ENCODE measurements at places on chromosomes 3 and 15. TPM values are rescaled to one million over a fixed set of nuclear protein-coding genes. Genes with fewer than 3 reads are reported as not detected.

GRCh38 chr15:48862705-48863104, 15.2 kb upstream of the EID1 start:
- H3K27ac ChIP-seq: no peak overlapping the region
- peaks cover 38% of the 10 kb centered on the region for H3K4me1 ChIP-seq
- H3K27me3 ChIP-seq: no peaks in the 10 kb centered on the region
- H3K4me3 ChIP-seq: no peak overlapping the region

DNA sequence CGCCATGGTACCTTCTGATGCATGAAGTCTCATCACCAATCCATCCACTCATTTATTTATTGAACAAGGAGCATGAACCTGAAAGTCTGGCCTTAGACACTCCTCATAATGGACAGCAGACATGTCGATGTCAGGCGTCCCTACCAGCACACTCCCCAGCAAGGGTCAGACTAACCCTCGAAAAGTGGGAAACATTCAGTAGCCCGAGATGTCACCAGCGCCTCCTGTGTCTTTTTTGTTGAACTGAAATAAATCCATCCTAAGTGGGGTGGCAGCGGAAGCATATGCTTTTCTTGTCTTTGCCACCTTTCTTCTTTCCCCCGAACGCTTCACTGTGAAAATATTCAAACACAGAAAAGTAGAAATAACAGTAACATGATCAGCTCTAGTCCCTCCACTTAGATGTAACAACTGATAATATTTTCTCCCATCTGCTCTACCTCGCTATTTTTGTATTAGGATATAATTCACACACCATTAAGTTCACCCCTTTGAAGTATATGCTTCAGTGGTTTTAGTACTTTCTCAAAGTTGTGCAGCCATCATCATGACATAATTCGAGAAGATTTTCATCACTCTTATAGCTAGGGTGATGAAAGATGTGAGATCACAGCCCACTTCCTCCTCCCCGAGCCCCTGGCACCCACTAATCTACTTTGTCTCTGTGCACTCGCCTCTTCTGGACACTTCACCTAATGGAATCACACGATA, 121.6 kb downstream of the ADAMTS17 start:
- DNase-seq: no peak
- no peaks in the 10 kb centered on the region for H3K4me1 ChIP-seq
- no peak overlapping the region for H3K4me3 ChIP-seq
- H3K27me3 ChIP-seq: no peaks in the 10 kb centered on the region

DNA sequence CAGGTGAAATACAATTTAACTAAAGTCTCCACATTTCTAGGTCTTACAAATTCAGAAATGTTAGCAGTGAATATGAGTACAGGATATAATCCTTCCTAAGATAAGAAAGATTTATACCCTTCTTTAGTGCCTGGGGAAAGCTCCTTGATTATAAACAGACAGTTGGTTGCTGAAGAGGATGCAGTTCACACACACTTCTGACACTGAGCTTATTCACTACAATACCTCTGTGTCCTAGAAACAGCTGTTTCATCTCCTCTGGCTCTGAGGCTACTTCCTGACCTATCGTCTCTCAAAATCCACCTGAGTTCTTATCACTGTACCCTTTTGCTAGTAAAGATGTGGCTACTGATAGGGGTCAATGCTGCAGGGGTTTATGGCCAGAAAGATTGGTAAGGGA, 57.1 kb downstream of the TP63 start:
- no peaks in the 10 kb centered on the region for H3K36me3 ChIP-seq
- no peaks in the 10 kb centered on the region for H3K27me3 ChIP-seq
- H3K4me1 ChIP-seq: peaks cover 19% of the 10 kb centered on the region
- no peak for DNase-seq
- H3K4me3 ChIP-seq: no peak overlapping the region
- no peak overlapping the region for H3K27ac ChIP-seq

GRCh38 chr3:55405436-55405835, 81.7 kb downstream of the WNT5A start:
- no peak overlapping the region for H3K27ac ChIP-seq
- no peak overlapping the region for H3K4me3 ChIP-seq
- no peaks in the 10 kb centered on the region for H3K36me3 ChIP-seq
- no peak for DNase-seq

- peaks cover 9% of the 10 kb centered on the region for H3K4me1 ChIP-seq
- H3K36me3 ChIP-seq: no peaks in the 10 kb centered on the region
- DNase-seq: no peak
- H3K4me3 ChIP-seq: no peak overlapping the region
These were observed 2.6 kb downstream of the CACNA1D start for GRCh38 chr3:53496984-53497383.

- no peak for DNase-seq
- H3K4me3 ChIP-seq: no peak overlapping the region
- peaks cover 14% of the 10 kb centered on the region for H3K4me1 ChIP-seq
These were observed 59.4 kb downstream of the BOC start for GRCh38 chr3:113270786-113271185.

The POPDC2 gene
- 2.4 TPM for total RNA-seq

DNA sequence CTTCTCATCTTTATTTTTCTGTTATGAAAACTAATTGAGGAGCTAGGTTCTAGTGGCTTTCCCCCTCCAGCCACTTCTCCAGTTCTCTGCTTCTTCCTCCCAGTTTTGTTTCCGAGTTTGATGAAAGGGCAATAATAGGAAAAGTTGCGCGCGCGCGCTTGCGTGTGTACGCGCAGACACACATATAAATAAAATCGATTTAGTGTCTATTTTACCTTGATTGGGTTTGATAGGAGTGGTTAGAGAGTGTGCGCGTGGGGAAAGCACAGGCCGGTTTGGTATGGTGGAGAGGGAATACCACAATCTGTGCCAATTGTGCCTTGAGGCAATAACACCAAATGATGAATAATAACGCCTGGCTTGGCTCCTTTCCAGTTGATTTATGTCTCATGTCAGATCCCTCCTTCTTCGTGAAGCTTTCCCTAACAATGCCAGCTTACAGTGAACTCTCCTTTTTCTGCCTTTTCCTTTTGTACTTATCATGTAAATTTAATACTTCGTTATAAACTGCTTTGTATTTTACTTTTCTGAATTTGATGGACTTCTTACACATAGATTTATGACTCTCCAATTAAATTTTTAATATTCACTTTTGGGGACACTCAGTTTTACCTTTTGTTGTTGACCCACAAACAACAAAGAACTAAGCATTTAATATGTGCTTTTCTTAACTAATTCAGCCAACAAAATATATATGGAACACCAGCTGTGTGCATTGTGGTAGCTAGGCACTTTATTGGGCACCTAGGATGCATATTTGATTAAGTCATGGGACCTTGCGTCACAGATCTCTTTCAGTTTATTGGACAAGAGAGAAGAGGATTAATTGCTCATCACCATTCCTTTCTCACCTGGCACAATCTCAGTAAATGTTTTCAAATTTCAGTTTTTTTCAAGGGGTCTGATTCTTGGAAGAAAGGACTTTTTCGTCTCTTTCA, 1.7 kb downstream of the TIPARP start:
- H3K4me3 ChIP-seq: peak overlapping the region; percentile 87
- peak overlapping the region; percentile 93 for H3K27ac ChIP-seq
- peaks cover 46% of the 10 kb centered on the region for H3K36me3 ChIP-seq
- peaks cover 42% of the 10 kb centered on the region for H3K4me1 ChIP-seq
- no peak for DNase-seq

The TUSC7 gene
- not detected for total RNA-seq

DNA sequence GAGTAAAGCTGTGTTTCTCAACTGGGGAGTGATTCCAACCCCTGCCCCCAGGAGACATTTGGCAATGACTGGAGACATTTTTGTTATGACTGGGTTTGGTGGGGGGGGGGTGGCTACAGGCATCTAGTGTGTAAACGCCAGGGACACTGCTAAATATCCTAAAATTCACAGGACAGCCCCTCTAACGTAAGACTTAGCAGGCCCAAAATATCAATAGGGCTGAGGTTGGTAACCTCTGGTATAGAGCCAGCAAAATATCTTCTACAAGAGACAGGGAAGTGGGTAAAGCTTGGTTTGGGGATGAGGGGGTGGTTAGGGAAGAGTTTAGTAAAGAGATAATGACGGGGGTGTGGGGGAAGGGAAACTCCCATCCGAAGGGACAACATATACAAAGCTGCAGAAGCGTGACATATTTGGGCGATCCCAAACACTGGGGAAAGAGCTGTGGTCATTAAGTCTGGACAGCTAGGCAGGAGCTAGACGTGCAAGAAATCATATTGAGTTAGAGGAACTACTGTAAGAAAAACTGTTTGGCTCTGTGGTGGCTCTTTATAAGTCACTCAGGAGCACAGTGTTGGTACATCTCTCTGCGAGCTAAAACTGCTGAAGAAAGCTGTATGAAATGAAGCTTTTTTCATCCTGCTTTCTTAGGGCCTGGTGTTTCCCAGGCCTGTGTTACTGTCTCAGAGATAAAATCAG, 697 bp upstream of the TRIM69 start:
- no peak for DNase-seq
- H3K27ac ChIP-seq: no peak overlapping the region
- peaks cover 2% of the 10 kb centered on the region for H3K27me3 ChIP-seq
- H3K4me1 ChIP-seq: peaks cover under 1% of the 10 kb centered on the region
- peaks cover 5% of the 10 kb centered on the region for H3K36me3 ChIP-seq

DNA sequence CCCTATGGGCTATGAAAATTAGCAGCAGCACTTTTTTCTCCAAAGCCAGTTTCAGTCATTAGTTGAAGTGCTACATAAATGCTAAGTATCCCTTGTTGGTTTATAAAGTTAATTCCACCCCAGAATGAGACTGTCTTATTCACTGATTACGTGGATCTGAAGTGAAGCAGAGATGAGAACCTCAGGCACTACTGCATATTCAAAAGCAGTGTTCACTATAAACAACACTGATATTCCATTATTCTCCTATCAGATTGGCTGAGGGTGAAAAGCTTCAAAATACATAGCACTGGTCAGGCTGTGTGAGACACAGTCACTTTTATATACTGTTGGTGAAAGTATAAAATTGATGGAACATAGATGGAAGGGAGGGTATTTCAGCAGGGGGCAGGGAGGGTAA, 395.7 kb upstream of the RARB start:
- H3K4me3 ChIP-seq: no peak overlapping the region
- H3K36me3 ChIP-seq: no peaks in the 10 kb centered on the region
- H3K27ac ChIP-seq: no peak overlapping the region
- H3K4me1 ChIP-seq: peaks cover 22% of the 10 kb centered on the region
- DNase-seq: no peak
- no peaks in the 10 kb centered on the region for H3K27me3 ChIP-seq

DNA sequence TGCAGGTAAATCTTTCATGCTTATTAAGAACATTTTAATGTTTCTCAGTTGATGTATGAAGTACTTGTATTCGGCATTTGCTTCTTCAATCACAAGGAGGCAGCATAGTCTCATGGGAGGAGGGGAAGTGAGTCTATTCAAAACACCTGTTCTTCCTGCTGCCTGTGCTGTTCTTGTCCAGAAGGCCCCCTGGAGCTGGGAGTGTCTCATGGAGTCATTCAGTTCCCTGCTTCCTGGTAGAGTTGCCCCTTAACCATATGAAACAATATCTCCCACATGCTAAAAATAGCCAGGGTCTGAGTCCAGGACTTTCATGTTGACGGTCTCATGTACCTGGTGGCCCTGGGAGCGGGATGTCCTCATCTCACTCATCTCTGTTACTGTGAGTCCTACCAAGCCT, 15.5 kb upstream of the PPP1R2 start:
- H3K4me1 ChIP-seq: no peaks in the 10 kb centered on the region
- H3K36me3 ChIP-seq: no peaks in the 10 kb centered on the region
- H3K27ac ChIP-seq: no peak overlapping the region
- H3K4me3 ChIP-seq: no peak overlapping the region

The ZBTB11 gene
- total RNA-seq: 15.3 TPM

- no peak overlapping the region for H3K4me3 ChIP-seq
- H3K27me3 ChIP-seq: peaks cover 2% of the 10 kb centered on the region
- no peak overlapping the region for H3K27ac ChIP-seq
These were observed 200.8 kb upstream of the STRIT1 start for GRCh38 chr3:155494332-155494731.

The EBLN2 gene
- total RNA-seq: 5.1 TPM

The FETUB gene
- not detected for total RNA-seq

The SNX33 gene
- 36.7 TPM for total RNA-seq

The ADCY5 gene
- 15.3 TPM for total RNA-seq

The CD200 gene
- 0.27 TPM for total RNA-seq

GRCh38 chr3:75294124-75294523, 370.0 kb upstream of the FRG2C start:
- H3K4me3 ChIP-seq: no peak overlapping the region
- H3K36me3 ChIP-seq: no peaks in the 10 kb centered on the region
- H3K4me1 ChIP-seq: no peaks in the 10 kb centered on the region
- peaks cover 23% of the 10 kb centered on the region for H3K27me3 ChIP-seq

The GP9 gene
- not detected for total RNA-seq

DNA sequence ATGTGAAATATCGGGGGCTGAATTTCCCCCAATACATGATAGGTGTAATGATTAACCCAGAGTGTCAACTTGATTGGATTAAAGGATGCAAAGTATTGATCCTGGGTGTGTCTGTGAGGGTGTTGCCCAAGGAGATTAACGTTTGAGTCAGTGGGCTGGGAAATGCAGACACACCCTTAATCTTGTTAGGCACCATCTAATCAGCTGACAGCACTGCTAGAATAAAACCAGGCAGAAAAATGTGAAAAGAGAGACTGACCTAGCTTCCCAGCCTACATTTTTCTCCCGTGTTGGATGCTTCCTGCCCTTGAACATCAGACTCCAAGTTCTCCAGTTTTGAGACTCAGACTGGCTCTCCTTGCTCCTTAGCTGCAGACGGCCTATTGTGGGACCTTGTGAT, 247.8 kb downstream of the OTOL1 start:
- DNase-seq: no peak
- no peaks in the 10 kb centered on the region for H3K4me1 ChIP-seq
- no peak overlapping the region for H3K4me3 ChIP-seq
- H3K27ac ChIP-seq: no peak overlapping the region

The SPCS1 gene
- 124 TPM for total RNA-seq

GRCh38 chr15:25944386-25944785, 81.3 kb upstream of the ATP10A start:
- no peak overlapping the region for H3K4me3 ChIP-seq
- H3K27me3 ChIP-seq: no peaks in the 10 kb centered on the region
- no peak overlapping the region for H3K27ac ChIP-seq
- H3K36me3 ChIP-seq: no peaks in the 10 kb centered on the region

- H3K4me1 ChIP-seq: no peaks in the 10 kb centered on the region
- H3K27me3 ChIP-seq: no peaks in the 10 kb centered on the region
- H3K27ac ChIP-seq: no peak overlapping the region
- H3K4me3 ChIP-seq: no peak overlapping the region
- no peaks in the 10 kb centered on the region for H3K36me3 ChIP-seq
- no peak for DNase-seq
These were observed 919.9 kb downstream of the NAALADL2 start for GRCh38 chr3:175778994-175779393.

GRCh38 chr15:52527911-52528563, 643 bp downstream of the MYO5A start:
- peaks cover 32% of the 10 kb centered on the region for H3K4me1 ChIP-seq
- no peaks in the 10 kb centered on the region for H3K27me3 ChIP-seq
- no peaks in the 10 kb centered on the region for H3K36me3 ChIP-seq
- peak overlapping the region; percentile 86 for H3K27ac ChIP-seq
- H3K4me3 ChIP-seq: peak overlapping the region; percentile 92
- no peak for DNase-seq

The GATM gene
- total RNA-seq: not detected
